H4 (cell line): ENCODE measurements at places on chromosomes 11 and 22. TPM values are rescaled to one million over a fixed set of nuclear protein-coding genes. Genes with fewer than 3 reads are reported as not detected.

The MMP11 gene
- 0.35 and 1.4 TPM in 2 replicates for total RNA-seq

The SNX32 gene
- total RNA-seq = not detected in 2 replicates

The ANKK1 gene
- total RNA-seq = 0.06 TPM in 1 of 2 replicates, not detected in the other

The NLRP6 gene
- not detected in 2 replicates for total RNA-seq

The TPH1 gene
- total RNA-seq = 0.17 TPM in 1 of 2 replicates, not detected in the other

The ZFPL1 gene
- total RNA-seq = 35.7 and 40.5 TPM in 2 replicates

The SGSM1 gene
- total RNA-seq = 0.23 TPM in 1 of 2 replicates, not detected in the other

The APOL3 gene
- total RNA-seq = 7.2 and 9.4 TPM in 2 replicates

The SLC37A4 gene
- 21.7 and 26.6 TPM in 2 replicates for total RNA-seq

The MFRP gene
- total RNA-seq = not detected in 2 replicates

The OR2AG1 gene
- total RNA-seq = not detected in 2 replicates

The SPON1 gene
- 0.14 TPM in 1 of 2 replicates, not detected in the other for total RNA-seq

The SMTNL1 gene
- total RNA-seq = not detected in 2 replicates

The CDON gene
- 10.1 and 13.4 TPM in 2 replicates for total RNA-seq

The PANX3 gene
- not detected in 2 replicates for total RNA-seq

The BTBD18 gene
- total RNA-seq = not detected in 2 replicates

The NLRP10 gene
- not detected in 2 replicates for total RNA-seq

The CRYAB gene
- 0.15 TPM in 1 of 2 replicates, not detected in the other for total RNA-seq

The RFPL2 gene
- total RNA-seq = not detected in 2 replicates

The YPEL4 gene
- 1.2 and 3.3 TPM in 2 replicates for total RNA-seq

The OR8G1 gene
- total RNA-seq = not detected in 2 replicates

The SYNGR1 gene
- total RNA-seq = 19.9 and 23.0 TPM in 2 replicates

The GPHA2 gene
- total RNA-seq = not detected in 2 replicates

The LRP4 gene
- 1.0 and 1.4 TPM in 2 replicates for total RNA-seq

The SYT8 gene
- total RNA-seq = not detected in 2 replicates

The CHCHD10 gene
- total RNA-seq = 0.72 and 14.9 TPM in 2 replicates

The KCNJ1 gene
- not detected in 2 replicates for total RNA-seq

The RIC3 gene
- 0.80 and 1.1 TPM in 2 replicates for total RNA-seq

The CPT1A gene
- 21.3 and 21.8 TPM in 2 replicates for total RNA-seq

The MRGPRX3 gene
- not detected in 2 replicates for total RNA-seq
